GOT3 (cell line): ENCODE measurements at places on chromosomes 6 and 20.

- DNase-seq = no peak
Observed at GRCh38 chr20:51237791-51238190, 214.9 kb upstream of the KCNG1 start.

GRCh38 chr20:15922556-15922955 lies 650.7 kb downstream of the KIF16B start:
- DNase-seq = no peak

DNA sequence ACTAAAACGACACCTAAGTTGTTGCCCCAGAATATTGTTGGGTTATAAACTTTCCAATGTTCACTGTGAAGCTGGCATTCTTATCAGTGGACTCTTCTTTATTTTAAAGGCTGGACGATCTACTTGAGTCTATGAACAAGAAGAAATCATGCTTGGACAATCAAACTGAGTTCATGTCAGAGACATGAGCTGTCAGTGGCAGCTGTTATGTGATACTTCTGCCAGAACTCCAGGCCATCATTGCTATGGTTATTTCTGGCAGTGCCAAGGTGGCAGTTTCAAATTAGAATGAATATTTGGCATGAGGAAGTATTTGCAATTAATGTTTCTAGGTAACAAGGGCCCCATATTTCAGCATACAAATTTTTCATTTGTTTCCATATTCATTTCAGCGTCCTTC lies 417.3 kb downstream of the LMBRD1 start:
- no peak for DNase-seq

- DNase-seq = no peak
Observed at GRCh38 chr6:156982168-156982567, 205.0 kb downstream of the ARID1B start.

GRCh38 chr6:49988900-49989299 lies 19.5 kb upstream of the DEFB113 start:
- no peak for DNase-seq

GRCh38 chr6:122116119-122116834 lies 283.2 kb upstream of the HSF2 start:
- no peak for DNase-seq

GRCh38 chr20:44145131-44145775 lies 41.7 kb downstream of the JPH2 start:
- DNase-seq = no peak

GRCh38 chr20:41476446-41476845 lies 109.8 kb upstream of the EMILIN3 start:
- no peak for DNase-seq

DNA sequence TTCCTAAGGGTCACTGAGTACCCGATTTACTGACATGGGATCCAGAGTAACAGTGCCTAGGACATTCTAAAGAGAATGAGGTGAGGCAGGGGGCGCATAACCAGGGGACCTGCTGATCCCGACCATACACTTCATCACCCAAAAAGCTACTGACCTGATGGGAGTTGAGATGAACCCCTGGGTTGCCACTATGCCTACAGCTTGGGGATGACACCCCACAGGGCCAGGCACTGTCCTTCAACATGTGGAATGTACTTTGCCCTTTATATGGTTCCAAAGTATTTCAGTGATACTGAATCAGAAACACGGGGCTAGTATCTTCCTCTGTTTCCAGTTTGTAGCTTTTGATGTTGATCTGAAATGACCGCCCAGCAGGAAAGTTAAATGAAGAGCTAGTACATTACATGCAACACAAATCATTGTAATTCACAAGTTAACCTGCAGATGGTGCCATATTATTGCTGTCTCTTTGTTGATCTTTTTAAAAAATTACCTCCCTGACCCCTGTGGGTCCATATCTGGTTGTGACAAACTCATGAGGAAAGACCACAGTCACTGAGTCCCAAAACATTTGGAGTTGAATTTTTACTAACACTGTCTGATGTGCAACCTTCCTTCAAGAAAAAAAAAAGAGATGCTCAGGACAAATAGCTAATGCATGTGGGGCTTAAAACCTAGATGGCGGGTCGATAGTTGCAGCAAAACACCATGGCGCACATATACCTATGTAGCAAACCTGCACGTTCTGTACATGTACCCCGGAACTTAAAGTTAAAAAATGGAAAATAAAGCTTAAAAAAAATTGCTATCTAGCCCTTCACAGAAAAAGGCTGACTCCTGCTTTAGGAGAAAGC lies 42.7 kb upstream of the GCNT2 start:
- DNase-seq = no peak

GRCh38 chr6:165804331-165805066 lies 141.5 kb upstream of the PDE10A start:
- DNase-seq = no peak

DNA sequence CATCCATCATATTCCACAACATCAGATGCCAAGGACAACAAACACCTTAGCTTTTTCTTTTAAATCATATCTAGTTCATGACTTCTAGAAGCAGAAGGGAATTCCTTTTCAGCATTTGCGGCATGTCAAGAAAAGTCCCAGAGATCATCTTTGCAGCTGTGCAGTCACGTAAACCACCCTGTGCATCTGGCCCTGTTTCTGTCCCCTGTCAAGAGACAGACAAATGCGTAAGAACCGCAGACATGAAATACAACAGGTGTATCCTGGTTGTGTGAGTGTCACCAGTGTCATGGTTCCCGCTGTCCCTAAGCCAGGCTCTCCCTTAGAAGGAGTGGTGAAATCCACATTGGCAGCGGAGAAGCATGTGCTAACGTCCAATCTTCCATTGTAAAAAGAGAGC lies 28.1 kb downstream of the LY86 start:
- DNase-seq = no peak

DNA sequence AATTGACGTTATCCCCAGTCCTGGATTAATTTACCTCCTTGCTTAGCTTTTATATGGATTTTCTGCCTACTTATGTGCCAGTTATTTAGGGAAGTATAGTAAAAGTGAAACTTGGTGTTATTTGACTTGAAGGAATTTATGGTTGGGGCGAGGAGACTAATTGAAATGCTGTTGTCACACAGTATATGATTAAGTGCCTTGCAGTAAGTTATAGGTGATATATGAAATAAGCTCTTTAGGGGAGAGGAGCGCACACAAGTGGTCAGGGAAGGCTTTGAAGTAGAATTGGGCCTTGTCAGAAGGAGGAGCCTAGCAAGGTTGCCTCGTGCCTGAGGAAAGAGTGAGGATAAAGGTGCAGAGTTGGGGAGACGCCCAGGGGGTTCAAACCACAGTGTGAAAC lies 20.5 kb downstream of the NCOA7 start:
- no peak for DNase-seq

- DNase-seq = no peak
Observed at GRCh38 chr6:139943391-139943790, 568.9 kb upstream of the CITED2 start.

DNA sequence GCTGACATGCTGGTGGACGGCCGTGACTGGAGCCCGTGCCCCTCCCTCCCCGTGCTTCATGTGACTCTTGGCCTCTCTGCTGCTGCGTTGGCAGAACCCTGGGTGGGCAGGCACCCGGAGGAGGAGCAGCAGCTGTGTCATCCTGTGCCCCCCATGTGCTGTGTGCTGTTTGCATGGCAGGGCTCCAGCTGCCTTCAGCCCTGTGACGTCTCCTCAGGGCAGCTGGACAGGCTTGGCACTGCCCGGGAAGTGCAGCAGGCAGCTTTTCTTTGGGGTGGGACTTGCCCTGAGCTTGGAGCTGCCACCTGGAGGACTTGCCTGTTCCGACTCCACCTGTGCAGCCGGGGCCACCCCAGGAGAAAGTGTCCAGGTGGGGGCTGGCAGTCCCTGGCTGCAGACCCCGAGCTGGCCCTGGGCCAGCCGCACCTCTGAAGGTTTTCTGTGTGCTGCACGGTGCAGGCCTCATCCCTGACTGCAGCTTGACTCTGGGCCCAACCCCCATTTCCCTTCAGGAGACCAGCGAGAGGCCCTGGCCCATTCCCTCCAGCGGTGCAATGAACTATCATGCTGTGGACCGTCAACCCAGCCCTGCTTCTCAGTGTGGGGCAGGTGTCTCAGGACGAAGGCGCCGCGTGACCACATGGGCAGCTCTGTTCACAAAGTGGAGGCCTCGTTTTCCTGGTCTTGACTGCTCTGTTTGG lies 8.1 kb downstream of the NPBWR2 start:
- no peak for DNase-seq

DNA sequence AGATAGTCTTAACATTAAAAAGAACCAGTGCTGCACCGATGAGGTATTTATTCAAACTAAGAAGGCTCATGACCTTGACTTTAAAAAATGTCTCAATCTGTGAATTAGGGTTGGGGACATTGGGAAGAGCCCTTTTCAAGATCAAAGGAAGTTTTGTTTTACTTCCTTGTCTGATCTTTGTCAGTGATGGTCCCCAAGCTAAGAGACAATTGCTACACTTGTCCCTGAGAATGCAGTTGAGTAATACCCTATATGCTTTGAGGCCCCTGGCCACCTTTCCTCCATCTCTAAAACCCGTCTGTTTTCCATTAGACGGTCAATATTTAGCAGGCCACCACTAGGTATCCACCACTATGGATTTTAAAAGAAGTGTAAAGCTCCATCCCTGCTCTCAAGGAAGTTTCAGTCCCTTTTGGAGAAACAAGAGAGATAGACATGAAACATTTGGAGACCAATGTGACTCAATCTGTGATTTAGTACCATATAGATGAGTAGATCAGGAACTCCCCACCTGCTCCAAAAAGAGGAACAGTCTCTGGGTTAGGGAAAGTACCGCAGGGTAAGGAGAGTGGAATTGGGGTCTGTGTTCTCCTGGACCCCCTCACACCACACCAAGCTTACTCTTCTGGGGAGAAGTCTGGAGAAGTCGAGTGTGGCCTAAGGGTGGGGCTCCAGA lies 99.1 kb upstream of the ISM1 start:
- DNase-seq = no peak

DNA sequence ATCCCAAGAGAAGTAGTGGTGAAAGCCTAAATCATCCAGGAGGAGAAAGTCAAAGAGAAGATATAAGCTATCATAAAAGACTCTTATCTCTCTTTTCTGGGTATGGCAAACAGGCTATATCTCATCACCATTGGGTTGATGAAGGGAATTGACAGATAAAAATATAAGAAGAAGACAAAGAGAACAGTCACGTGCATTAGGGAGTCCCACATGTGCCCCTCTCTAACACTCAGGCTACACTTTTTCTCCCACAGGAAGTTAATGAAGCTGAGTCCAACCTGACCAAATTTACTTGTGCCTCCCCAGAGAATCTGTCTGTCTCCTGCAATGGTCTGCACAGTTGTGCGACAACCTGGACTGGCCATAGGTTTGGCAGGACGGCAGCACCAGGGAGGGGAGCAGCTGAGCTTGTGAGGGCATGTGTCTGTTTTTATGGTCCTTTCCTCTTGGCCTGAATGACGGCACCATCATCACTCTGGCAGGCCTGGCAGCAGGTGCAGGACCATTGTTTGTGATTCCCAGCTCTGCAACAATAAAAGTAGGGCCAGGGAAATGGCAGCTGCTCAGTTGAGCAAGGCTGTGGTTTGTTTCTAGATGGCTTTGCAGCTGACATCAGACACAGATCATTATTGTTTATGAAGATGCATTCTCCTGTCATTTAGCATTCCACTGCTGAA lies 144.5 kb upstream of the MCHR2 start:
- DNase-seq = no peak

- DNase-seq = no peak
Observed at GRCh38 chr20:45306431-45306982, at the start of gene RBPJL. RBPJL (plus strand) TSS chr20:45306840; CDS start chr20:45306923, 83 bp downstream.

DNA sequence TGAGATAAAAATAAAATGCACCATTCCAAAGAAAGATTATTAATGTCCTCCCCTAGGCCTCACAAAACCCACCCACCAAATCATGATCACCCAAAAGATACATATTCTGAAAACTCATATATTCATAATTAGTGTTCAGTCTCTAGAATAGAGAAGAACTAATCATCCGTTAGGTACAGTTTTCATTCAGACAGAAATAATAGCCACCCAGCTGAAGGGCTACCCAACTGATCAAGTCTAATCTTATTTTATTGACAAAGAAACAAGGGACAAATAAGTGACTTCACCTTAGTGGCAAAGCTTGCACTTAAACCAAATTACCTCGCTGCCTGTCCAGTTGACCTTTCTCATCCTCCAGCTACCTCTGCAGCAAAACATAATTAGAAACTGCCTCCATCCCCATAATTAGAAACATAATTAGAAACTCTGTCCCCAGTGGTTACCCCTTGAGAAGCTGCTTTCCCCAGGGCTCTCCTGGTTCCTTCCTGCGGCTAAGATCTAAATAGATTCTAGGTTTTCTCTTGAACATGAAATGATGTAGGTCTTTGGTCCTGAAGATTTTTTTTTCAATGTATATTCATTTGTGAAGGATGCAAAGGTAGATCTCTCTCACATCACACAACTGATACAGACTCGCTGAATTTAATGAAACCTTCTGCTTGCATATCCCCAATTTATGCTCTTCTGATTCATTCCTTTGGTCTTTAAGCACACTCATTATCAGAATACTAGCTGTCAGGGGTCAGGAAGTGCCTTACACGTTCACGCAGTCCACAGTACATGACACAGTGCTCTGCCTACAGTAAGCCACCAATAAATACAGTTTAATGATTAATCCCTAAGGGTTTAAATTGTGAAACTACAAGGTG lies 46.3 kb downstream of the HBS1L start:
- DNase-seq = no peak

GRCh38 chr20:54160065-54161007 lies 13.4 kb downstream of the CYP24A1 start:
- no peak for DNase-seq

GRCh38 chr20:820323-820953 lies 13.1 kb upstream of the FAM110A start:
- no peak for DNase-seq

DNA sequence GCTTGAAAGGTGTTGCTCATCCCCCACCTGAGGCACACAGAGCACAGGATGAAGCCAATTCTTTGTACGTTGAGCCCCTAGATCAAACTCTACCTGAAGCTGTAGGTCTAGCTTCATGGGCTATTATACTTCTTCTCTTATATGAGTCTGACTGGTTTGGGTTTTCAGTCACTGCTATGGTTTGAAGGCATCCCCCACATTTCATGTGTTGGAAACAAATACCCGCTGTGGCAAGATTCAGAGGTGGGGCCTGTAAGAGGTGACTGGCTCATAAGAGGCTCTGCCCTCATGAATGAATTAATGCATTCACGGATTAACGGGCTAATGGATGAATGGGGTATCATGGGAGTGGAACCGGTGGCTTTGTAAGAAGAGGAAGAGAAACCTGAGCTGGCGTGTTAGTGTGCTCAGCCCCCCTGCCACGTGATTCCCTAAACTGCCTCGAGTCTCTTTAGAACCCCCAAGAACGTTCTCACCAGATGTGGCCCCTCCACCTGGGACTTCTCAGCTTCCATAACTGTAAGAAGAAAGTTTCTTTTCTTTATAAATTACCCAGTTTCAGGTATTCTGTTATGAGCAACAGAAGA lies 39.2 kb downstream of the PREX1 start:
- no peak for DNase-seq

DNA sequence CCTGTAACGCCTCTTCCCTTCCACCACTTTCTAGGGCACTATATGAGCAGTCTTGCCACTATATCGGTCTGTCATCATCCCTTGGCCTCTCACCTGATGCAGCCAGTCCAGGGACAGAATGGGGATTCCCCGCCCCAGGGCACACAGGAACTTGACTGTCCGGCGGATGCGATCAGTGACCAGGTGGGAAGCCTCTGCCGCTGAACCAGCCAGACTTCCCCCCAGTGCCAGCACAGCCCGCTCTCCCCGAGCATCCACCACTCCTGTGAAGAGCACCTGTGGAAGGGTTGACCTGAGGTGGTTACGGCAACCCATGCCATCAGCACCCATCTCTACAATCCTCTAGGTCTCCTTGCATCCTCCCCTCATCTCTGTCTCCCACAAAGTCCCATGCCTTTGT lies 12.2 kb upstream of the NRM start:
- DNase-seq = no peak

- DNase-seq = no peak
Observed at GRCh38 chr6:129617986-129618385, 92.0 kb downstream of the ARHGAP18 start.
